ENCODE measurements at places on chromosomes 16 and 17.

- no peak for DNase-seq
These were observed 87.0 kb upstream of the MAF start for GRCh38 chr16:79687249-79688130.

GRCh38 chr16:63776437-63776836 is 1345.4 kb downstream of the CDH11 start:
- no peak for DNase-seq

DNA sequence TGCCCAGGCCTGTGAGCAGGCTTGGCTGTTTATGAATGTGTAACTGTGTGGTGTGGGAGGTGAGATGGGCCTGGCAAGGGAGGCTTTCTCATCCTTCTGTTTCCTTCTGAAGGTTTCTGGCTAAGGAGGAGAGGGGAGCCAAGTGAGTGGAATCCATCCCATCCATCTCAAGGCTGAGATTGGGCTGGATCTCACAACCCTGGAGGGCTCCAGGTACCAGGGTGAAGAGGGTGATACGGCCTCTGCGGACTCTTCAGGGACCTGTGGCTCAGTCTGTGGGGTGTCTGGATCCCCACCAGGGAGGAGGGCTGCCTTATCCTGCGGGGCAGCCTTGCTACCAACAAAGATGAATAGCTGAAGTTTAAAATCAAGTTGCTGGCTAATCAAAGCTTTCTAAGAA is 7.0 kb downstream of the ZNF629 start:
- no peak for DNase-seq

GRCh38 chr17:65559804-65560627 is 1.4 kb downstream of the AXIN2 start:
- peak; percentile 13 for DNase-seq

GRCh38 chr17:48997827-48998586 is 822 bp downstream of the IGF2BP1 start:
- no peak for DNase-seq

DNA sequence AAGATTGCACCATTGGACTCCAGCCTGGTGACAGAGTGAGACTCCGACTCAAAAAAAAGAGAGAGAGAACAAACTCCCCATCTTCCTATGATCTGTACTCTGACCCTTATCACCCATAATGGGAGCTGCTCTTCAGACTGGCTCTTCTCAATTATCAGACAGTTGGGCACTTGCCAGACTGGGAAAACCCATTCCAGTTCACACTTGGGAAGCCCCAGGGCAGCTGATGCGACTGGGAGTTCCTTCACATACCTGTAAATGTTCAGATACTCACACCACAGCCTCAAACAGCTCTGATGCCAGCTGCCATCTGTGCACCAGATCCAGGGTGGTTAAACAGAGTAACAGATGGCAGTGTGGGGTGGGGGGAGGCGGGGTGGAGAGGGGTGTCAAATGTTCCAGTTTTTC is 23.8 kb upstream of the TMEM101 start:
- DNase-seq = no peak

GRCh38 chr17:44911133-44912001 is 3.9 kb downstream of the GFAP start:
- DNase-seq = peak; percentile 44

GRCh38 chr16:80107900-80108299 is 432.9 kb upstream of the DYNLRB2 start:
- DNase-seq = no peak

GRCh38 chr16:81700071-81700779 is 78.9 kb upstream of the PLCG2 start:
- no peak for DNase-seq

DNA sequence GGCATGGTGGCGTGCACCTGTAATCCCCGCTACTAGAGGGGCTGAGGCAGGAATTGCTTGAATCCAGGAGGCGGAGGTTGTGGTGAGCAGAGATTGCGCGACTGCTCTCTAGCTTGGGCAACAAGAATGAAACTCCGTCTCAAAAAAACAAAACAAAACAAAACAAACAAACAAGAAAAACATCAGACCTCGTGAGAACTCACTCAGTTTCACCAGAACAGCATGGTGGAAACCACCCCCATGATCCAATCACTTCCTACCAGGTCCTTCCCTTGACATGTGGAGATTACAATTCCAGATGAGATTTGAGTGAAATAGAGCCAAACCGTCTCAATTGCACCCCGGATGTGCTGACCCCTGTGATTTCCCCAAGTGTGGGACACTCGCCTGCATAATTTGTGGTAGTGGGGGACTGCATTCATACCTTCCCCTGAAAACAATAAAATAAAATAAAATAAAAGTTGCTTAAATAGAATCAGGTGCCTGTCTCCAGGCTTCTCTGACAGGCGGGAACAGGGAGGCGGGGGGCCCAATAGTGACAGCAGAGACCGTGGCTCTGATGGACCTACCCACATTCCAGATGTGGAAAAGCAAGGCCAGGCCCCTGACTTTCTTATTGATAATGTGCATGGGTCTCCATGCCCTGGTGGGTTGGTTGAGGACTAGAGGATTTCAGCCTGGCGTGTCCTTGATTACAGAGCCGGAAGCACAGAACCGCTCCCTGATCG is 13.1 kb downstream of the ZSCAN10 start:
- DNase-seq = no peak

DNA sequence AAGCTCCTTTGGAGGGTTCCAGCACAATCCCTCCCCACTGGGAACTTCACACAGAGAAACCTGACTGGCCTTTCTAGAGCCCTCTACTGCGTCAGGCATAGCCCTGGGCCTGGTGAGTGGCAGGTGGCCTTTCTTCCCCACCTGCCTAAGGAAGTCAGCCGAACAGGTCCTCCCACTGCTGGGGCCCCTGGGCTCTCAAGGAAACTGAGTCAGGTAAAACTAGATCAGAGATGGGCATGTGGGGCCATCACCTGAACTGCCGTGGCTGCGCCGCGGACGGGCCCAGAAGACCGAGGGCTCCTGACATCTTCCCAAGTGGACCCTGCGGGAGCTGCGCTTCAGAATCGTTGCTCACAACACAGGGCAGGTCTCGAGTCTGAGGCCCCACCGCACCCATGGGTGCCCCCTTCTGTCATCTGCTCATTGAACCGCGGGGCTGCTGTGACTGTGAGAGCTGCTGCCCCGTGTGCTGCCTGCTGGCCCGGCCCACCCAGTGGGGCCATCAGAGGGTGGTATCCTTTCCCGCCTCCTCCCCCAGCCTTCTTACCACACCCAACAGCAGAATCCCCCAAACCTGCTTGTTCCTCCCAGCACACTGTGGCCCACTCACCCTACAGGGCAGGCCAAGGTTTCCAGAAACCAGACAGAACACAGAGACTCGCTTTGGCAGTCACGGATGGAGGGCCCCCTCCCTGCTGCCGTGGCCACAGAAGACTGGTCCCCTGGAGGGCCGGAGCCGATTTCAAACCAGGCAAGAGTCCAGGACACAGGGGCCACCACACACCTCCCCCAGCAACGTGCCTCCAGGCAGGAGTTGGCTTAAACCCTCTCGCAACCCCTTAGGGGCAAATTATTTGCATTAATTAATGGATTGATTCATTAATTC is 81.1 kb downstream of the TBC1D16 start:
- no peak for DNase-seq

GRCh38 chr17:76074390-76075363 is at the start of gene GALR2:
Gene GALR2, plus strand, starts transcription at chr17:76074781. Its CDS starts 103 bp downstream, at chr17:76074884.
- DNase-seq = no peak

DNA sequence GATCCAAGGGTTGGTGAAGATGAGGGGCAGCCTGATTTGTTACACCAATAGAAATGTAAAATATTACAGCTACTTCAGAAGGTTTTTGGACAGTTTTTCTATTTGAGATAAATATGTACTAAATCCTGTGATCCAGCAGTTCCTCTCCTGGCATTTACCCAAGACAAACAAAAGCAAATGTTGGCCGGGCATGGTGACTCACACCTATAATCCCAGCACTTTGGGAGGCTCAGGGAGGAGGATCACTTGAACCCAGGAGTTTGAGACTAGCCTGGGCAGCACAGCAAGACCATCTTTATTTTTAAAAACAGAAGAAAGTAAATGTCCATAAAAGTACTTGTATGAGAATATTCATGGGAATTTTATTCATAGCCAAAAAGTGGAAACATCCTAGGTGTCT is 64.8 kb upstream of the MRC2 start:
- DNase-seq = no peak

- DNase-seq = no peak
These were observed 15.3 kb downstream of the VPS53 start for GRCh38 chr17:699345-699744.

DNA sequence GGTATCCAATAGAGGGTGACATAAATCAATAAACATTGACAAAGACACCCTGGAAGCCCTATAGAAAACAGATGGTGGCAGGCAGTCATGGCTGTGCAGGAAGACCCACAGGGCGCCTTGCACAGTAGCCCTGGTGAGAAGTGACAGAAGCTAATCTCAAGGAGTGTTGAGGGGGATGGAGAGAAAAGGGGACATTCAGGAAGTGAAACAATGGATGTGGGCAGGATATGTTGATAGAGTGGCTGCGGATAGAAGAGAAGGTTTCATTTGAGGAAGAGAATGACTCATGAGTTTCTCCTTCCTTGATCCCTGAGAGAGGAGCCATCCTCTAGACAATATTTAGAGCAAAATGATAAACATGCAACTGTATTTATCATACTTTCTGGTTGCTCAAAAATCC is 468.8 kb upstream of the HSBP1 start:
- DNase-seq = no peak

DNA sequence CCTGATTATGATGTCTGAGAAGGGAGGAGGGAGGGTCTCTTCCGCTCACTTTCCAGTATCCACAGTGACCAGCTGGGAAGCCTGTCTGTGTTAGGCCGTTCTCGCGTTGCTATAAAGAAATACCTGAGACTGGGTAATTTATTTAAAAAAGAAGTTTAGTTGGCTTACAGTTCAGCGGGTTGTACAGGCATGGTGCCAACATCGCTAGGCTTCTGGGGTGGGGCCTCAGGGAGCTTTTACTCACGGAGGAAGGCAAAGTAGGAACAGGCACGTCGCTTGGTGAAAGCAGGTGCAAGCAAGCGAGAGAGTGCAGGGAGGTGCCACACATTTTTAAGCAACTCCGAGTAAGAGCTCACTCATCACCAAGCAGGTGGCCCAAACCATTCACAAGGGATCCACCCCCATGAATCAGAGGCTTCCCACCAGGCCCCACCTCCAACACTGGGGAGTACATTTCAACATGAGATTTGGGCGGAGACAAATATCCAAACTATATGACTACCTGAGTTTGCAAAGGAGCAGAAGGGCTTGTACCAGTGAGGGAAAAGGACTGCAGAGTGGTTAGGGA is 137.5 kb downstream of the CCDC182 start:
- peak; percentile 57 for DNase-seq

DNA sequence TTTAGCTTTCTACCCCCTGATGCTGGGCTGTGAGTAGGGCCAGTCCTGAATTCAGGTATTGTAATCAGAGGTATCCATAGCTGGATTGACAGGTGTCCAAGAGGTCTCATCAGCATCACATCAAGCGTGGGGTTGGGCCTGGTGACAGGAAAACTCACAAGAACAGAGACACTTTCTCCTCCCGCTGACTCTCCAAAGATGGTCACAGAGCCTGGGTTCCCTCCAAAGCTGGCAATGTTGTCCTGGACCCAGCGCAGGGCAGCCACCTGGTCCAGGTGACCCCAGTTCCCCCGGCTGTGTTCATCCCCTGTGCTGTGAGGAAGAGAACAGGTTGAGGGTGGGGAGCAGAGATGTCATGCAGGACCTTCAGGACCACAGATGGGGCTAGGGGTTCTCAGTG is 11.7 kb downstream of the CES1 start:
- DNase-seq = no peak

DNA sequence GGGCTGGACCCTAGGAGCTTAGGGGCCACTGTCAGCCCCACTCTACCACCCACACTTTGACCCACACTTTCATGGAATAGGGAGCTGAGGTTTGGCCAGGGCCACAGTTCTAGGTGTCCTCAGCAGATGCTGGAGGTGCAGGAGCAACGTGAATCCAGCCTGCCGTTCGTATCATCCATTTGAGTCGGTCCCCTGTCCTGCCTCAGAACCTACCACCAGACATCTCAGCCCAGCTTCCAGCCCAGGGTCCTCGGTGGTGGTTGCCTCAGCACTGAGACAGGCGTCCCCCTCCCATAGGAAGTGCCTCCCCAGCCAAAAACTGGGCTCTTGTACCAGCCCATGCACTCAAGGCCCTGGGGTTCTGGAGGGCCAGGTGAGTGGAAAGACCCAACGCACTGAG is 359 bp upstream of the ITGAE start:
- no peak for DNase-seq

DNA sequence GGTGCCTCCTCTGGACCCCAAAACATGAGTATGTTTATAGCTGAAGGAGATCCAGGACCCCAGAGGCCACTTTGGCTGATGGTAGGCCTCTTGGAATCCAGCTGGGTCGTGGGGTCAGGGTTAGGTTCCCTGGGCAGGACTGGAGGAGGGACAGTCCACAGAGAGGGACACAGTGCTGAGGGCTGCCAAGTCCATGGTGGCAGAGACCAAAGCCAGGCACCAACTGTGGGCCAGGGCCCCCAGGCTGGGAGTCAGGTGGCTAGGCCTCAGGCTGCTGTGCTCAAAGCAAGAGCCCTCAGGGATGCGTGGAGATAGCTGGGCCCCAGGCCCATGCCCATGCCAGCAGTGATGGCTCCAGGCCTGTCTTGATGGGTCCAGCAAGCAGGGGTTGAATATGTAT is 44.1 kb downstream of the RAB11FIP4 start:
- no peak for DNase-seq

DNA sequence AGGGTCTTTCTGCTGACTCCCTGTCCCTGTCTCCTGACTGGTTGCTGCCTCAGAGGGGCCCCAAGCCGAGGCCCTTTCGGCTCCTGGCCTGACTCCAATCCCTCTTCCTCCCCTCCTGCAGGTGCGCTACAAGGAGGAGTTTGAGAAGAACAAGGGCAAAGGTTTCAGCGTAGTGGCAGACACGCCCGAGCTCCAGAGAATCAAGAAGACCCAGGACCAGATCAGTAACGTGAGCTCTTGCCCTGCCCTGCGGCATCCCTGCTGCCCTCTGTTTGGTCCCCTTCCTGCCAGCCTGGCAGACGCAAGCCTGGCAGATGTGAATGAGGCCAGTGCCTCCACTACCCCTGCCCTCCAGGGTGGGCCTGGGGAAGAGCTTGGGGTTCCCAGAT is 27.1 kb upstream of the LASP1NB start:
- peak; percentile 39 for DNase-seq

DNA sequence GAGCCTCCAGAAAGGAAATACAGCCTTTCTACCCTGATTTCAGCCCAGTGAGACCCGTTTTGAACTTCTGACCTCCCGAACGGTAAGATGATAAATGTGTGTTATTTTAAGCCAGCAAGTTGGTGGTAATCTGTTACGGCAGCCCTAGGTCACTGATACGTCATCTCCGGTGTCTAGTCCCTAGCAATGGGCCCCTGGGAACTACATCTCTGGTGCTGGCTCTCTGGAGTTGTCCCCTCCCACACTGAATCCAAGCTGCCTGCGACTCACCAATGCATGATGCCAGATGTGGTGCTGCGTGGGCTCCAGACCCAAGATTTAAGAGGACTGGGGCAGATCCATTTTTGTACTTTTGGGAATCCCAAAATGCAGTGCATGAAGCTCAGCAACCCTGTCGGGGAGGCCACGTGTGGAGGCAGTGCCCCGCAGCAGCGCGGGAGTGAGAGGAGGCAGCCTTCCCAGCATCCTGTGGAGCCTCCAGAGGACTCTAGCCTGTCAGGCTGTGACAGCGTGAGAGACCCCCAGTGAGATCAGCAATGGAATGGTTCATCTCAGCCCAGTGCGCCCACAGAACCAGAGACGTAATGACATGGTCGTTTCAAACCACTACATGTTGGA is 43.6 kb upstream of the USP7 start:
- DNase-seq = no peak
